SJCRH30 (cell line): ENCODE measurements at places on chromosomes 5 and 9. TPM values are rescaled to one million over a fixed set of nuclear protein-coding genes. Genes with fewer than 3 reads are reported as not detected.

GRCh38 chr5:89428624-89429023, 545.6 kb upstream of the MEF2C start:
- no peak for DNase-seq

DNA sequence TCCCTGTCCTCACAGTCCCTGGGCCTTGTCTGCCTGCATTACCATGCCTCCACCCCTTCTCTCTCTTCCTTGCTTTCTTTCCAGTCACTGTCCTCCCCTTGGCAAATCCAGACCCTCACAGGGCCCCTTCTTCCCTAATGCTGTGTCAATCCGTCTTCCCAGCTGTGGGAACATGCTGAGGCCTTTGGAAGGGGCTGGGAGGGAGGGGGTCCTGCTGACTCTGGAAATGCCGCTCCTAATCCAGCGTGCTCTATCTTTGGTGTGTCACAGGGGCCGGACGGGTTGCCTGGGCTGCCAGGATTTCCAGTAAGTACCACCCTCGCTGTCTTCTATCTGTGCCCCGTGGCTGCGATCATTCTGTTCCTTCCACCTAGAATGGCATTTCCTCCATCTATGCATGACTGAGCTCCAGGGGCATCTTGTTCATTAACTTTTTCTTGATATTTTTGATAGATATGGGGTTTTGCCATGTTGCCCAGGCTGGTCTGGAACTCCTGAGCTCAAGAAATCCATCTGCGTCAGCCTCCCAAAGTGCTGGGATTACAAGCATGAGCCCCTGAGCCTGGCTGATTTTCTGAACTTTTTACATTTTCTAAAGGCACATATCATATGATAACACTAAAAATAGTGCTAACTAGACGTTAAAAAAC, 64.5 kb upstream of the TGFBR1 start:
- no peak for DNase-seq

DNA sequence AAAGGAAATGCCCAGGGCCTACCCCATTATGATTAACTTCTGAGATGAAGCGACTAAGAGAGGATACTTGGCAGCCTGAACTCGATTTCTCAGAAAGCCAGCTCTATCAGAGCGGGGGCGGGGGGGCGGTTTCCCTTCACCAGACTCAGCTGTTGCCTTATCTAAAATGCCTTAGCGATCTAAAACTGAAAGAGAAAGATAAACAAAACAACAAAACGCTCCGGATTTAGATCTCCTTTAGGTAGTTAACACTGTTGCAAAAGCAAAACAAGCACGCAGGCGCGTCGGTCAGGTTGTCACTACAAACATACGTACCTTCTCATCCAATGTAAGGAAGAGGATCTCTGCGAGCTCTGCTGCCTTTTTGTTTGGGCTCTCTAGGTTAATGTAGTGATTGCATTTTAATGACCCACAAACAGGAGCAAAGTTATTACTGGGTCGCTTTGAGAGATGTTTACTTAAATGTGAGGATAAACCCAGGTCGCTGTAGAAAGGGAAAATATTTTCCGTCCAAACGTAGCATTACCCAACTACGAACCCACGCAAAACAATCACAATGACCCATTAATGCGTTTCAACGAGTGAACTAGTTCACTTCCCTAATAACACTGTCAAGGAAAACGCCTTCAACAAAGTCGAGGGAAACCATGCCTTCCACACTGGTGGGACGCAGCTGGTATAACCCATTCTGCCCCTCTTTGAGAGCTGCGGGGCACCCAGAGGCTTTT, 982 bp downstream of the EPB41L4A start:
- DNase-seq, result peak; percentile 16

GRCh38 chr5:66820630-66821207, 224.5 kb downstream of the MAST4 start:
- DNase-seq, result no peak

DNA sequence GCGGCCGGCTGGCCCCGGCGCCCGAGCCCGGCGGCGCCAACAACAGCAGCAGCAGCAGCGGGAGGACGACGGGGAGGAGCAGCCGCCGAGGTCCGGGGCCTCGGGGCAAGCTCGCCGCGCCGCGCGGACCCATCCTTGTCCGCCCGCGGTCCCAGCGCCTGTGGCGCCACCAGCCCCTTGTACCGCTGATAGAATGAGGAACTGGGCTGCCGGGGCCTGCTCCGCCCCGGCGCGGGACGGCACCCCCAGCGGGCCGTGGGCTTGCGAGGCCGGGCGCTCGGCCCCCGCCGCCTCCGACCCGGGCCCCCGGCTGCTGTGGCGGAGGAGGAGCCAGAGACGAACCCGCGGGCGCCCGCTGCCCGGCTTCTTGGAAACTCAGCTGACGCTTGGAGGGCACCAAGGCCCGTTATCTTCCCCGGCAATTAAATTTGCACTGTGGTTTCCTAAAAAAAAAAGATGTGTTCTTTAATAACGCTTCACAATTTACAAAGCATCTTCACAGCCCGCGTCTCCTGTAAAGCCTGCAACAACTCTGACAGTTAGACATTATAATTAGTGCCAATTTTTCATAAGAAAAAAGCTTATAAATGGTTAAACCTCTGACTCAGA, at the start of gene ARSB:
Gene ARSB (minus strand): TSS at position 195 of the 609 bp plus-strand sequence. CDS start 62 bp downstream, at position 133.
- peak; percentile 66 for DNase-seq

DNA sequence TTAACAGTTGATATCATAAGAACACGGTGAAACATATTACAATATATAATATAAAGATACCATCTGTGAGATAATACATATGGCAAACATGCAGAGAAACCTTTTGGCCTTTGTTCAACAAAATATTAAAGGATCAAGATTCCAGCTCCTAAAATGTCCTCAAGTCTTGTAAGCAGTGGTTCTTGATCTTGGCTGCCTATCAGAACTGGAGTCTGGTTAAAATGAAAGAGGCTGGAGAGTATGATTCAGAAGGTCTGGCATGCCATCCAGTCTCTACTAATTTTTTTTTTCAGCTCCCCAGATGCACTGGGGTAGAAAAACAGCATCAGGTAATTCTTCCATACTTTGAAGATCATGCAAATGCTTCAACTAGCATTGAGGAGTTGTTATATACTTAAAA, 83.2 kb downstream of the TNC start:
- DNase-seq, result no peak

DNA sequence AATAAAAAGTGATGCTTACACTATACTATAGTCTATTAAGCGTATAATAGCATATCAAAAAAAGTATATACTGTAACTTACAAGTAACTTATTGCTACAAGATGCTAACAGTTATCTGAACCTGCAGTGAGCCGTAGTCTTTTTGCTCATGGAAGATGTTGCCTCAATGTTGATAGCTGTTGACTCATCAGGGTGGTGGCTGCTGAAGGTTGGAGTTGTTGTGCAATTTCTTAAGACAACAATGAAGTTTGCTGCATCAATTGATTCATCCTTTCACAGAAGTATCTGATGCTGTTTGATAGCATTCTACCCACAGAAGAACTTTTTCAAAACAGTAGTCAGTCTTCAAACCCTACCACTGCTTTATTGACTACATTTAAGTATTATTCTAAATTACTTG, 7.8 kb upstream of the C9orf40 start:
- no peak for DNase-seq

DNA sequence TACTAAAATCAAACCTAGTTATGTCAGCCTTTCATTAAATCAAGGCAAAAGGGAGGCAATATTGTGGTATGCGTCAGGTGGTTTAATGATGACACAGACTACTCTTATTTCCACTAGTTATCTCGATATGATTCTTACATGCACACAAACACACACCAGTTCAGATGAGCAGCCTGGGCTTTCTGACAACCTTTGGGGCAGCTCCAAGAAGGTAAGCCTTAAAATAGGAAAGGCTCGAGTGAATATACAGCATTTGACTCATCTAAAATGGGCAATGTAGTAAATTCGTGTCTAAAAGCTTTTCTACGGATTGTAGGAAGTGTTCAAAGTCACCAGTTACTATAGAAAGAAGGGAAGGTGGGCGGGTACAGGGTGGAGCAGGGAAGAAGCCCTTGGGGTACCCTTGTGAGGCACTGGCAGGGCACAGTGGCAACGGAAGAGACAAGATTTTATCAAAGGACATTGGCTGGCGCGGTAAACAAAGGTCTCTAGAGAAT, 1.9 kb downstream of the ANKH start:
- DNase-seq, result no peak

- no peak for DNase-seq
Measured at GRCh38 chr9:38186404-38187115, 117.5 kb upstream of the SHB start.

- DNase-seq, result peak; percentile 37
Measured at GRCh38 chr5:150065346-150065745, 21.0 kb downstream of the CSF1R start.

DNA sequence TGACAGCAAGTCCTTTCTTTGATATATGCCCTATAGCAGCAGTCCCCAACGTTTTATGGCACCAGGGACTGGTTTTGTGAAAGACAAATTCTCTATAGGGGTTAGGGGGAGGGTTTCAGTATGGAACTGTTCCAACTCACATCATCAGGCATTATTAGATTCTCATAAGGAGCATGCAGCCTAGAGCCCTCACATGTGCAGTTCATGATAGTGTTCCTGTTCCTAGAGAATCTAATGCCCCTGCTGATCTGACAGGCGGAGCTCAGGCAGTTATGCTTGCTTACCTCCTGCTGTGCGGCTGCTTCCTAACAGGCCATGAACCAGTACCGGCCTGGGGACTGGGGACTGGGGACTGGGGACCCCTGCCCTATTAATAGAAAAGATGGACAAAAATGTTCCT, 2.7 kb upstream of the RAPGEF6 start:
- DNase-seq, result no peak

GRCh38 chr5:96432216-96433065, 607 bp downstream of the PCSK1 start:
- DNase-seq, result no peak

- DNase-seq, result no peak
Measured at GRCh38 chr9:76571288-76571687, 112.3 kb downstream of the GCNT1 start.

- DNase-seq, result no peak
Measured at GRCh38 chr9:16434526-16434925, 435.9 kb downstream of the BNC2 start.

GRCh38 chr5:120464627-120465435, 731 bp downstream of the PRR16 start:
- peak; percentile 17 for DNase-seq

DNA sequence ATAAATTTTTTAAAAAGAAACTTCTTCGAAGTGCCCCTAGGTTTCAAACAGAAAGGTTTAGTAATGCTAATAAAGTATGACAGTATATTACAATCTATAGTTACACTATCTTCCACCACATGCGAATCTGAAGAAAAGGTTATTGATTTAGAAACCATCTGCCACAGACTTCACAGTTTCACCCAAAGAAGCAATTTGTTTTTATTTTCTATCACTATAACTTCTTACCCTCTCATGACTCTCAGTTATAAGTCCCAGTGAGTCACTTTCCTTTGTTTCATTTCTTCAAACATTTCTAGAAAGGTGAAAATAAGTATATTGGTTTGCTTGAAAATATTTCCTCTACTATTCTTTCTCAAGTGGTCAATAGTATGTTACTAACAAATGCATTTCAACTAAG, 93.6 kb downstream of the MCTP1 start:
- DNase-seq, result no peak

DNA sequence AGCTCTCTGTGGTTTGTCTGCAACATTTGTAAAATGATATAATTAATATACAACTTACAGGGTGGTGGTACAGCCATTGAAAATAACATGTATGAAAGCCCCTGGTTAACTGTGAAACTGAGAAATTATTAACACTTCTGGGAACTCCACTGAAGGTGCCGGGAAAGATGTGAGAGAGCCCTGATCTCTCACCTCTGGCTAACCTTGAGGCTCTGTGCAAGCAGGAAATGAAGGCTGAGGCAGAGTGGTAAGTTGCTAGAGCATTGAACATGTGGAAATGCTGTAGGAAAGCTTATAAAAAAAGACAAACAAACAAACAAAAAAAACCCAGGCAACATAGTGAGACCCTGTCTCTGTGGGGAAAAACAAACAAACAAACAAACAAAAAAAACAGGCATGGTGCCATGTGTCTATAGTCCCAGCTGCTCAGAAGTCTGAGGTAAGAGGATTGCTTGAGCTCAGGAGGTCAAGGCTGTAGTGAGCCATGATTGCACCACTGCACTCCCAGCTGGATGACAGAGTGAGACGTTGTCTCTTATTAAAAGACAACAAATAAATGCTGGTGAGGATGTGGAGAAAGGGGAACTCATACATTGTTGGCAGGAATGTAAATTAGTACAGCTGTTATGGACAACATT, 7.5 kb downstream of the CATSPER3 start:
- DNase-seq, result no peak

DNA sequence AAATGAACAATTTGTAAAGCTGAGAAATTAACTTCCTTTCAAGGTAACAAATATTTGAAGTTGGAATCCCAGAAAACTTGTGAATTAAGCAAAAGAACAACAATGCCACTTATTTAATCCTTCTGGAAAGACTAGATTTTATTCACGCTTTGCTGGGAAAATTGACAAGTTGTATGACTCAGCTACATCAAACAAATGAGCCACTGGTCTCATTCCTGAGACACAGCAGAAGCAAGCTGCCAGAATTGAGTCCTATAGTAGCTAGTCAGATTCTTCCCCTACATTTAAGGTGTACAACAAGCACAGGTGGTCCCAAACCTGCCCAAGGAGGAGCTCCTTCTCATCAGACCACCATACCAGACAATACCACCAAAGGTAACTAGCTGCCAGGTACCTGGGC, 280.7 kb downstream of the SPOCK1 start:
- DNase-seq, result no peak

DNA sequence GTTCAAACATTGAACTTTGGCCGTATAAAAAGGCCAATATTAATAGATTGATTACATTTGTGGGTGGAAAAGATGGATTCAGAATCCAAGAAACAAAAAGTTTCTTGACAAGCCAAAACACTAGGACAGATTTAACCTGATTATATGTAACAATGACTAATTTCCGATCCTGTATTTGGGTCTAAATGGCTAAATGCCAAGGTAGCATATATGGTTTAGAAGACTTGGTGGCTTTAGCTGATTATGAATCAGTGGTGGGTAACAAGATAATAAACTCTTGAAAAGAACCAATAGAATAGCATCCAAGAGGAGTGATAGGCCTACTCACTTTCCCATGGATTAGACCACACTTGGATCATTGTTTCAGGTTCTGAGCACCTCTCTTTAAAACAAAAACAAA, 21.8 kb upstream of the ANP32B start:
- no peak for DNase-seq

Gene TAF11L9
- total RNA-seq, result not detected in 2 replicates

Gene WNK2
- not detected in 2 replicates for total RNA-seq

Gene TMEM174
- total RNA-seq, result not detected in 2 replicates

Gene WHRN
- 2.5 and 3.1 TPM in 2 replicates for total RNA-seq

Gene WDR70
- total RNA-seq, result 40.3 and 47.8 TPM in 2 replicates

Gene ADRA1B
- total RNA-seq, result not detected in 2 replicates

Gene LIFR
- 27.4 and 30.6 TPM in 2 replicates for total RNA-seq
